ENCODE measurements at places on chromosomes 11 and 22.

GRCh38 chr11:2507212-2507901, 62.5 kb downstream of the KCNQ1 start:
- ATAC-seq = no peak

GRCh38 chr11:78869293-78869692, 294.6 kb upstream of the NARS2 start:
- ATAC-seq = no peak

DNA sequence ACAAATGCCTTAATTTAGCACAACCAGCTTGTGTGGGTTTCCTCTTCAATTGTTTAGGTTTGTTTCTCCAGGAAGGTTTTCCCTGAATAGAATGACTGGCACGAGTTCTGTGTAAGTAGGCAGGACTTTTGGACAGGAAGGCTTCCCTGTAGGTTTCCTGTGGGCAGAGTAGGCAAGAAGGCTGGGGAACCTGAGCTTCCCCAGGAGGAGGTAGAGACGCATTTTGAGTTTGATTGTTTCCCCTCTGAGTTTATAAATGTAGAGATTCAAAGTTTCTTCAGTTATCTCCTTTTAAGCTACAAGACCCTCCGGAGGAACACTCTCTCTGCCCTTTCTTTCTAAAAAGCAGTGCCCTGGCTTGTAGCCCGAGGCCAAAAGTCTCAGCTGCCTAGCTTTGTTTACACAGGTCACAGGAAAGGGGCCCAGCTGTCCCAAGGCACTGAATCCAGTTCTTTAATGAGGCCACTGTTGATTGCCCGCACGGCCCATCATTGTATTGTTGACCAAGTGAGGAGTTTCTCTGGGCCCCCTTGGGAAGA, 66.6 kb upstream of the RDX start:
- ATAC-seq = no peak

GRCh38 chr11:81033779-81034540, 1593.1 kb upstream of the TENM4 start:
- no peak for ATAC-seq

DNA sequence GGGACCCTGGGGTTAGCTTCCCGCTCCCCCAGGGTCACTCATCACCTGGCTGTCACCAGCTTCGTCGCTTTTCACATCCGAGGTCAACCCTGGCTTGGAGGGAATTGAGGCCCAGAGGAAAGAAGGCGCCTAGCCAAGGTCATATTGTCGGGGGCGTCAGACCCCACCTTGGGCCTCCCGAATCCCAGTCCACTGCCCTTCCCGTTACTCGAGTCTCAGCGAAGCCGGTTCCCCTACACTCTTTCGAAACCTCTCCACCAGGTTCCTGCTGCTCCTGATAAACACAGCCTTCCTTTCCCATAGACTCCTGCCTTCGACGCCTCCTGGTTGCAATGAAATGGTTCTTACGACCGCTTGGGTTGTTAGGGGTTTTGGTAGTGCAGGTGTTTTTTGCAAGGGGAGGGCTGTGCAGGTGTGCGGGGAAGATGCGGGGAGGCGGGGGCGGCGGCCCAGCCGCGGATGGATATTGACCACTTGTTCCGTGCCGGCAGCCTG, 642 bp downstream of the NAA40 start:
- ATAC-seq = no peak

- no peak for ATAC-seq
These were observed 45.9 kb upstream of the PPP6R3 start for GRCh38 chr11:68414496-68415221.

DNA sequence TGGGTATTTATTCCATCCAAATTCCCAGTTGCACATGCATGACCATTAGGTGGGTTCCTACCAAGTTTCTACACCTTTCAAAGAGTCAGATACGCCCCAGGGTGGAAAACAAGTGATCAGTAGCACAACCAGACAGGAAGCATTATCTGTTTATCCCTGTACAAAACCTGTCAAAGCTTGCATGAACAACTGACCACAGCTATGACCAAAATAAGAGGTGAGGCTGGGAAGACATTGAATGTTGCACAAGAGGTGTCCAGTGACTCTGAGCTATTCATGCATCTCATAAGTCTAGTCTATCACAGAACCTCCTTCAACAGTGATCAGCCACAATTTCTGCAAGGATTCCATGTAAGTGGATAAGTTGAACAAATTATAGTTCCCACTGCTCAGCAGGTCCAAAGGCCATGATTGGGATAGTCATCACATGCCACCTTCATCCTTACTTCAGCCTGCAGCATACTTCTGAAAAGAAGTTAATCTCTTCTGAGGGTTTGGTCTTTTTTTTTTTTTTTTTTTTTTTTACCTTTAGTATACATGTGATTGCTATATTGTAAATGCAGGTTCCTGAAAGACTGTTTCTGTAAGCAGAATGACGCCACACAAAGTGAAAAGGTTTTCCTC, 28.0 kb upstream of the TMEM45B start:
- ATAC-seq = no peak

GRCh38 chr22:29481265-29482000, 1.4 kb downstream of the NEFH start:
- ATAC-seq = no peak

DNA sequence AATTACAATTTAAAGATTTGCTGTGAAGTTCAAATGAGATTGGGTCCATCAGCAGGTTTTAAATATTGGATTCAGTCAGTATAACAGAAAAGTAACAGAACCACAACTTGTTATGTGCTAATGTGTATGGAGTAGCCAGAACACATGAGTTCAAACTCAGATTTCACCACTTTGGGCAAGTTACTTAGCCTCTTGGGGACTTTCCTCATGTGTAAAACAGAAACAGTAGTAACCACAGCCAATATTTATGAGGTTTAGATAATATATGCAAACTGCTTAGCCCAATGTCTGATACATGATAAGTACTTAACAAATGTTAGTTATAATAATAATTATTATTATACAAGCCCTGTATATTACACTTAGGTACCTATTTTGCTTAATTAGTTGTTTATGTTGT, 21.8 kb upstream of the SLC5A12 start:
- no peak for ATAC-seq

- ATAC-seq = no peak
These were observed 30.2 kb downstream of the SLC1A2 start for GRCh38 chr11:35389112-35389511.

DNA sequence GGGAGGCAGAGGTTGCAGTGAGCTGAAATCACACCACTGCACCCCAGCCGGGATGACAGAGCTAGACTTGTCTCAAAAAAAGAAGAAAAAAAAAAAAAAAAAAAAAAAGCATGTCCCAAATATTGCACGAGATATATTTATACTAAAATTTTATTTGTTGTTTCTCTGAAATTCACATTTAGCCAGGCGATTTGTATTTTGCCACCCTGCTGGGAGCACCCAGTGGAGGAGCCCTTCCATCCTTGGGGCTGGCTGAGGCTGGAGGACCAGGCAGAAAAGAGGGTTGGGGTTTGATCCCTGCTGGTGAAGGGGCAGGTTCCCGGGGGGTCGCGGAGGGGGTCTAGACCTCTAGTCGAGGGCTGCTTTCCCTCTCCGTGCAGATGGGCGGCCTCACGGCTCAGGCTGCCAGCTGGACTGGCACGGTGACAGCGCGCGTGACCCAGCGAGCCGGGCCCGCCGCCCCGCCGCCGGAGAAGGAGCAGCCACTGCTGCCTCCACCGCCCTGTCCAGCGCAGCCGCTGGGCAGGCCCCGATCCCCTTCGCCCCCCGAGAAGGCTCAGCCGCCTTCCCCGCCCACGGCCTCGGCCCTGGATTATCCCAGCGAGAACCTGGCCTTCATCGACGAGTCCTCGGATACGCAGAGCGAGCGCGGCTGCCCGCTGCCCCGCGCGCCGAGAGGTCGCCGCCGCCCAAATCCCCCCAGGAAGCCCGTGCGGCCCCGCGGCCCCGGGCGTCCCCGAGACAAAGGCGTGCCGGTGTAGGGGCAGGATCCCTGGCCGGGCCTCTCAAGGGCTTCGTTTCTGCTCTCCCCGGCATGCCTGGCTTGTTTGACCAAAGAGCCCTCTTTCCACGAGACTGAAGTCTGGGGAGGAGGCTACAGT, 952 bp upstream of the CATSPERZ start:
- peak; percentile 68 for ATAC-seq

- peak; percentile 79 for ATAC-seq
These were observed 50.0 kb upstream of the POU2AF1 start for GRCh38 chr11:111429066-111429506.

- no peak for ATAC-seq
These were observed 427.9 kb upstream of the DDI1 start for GRCh38 chr11:103608566-103608965.

GRCh38 chr22:36595154-36595553, 66.2 kb upstream of the EIF3D start:
- ATAC-seq = no peak

- ATAC-seq = no peak
These were observed 7.9 kb downstream of the TMEM258 start for GRCh38 chr11:61784506-61784805.

DNA sequence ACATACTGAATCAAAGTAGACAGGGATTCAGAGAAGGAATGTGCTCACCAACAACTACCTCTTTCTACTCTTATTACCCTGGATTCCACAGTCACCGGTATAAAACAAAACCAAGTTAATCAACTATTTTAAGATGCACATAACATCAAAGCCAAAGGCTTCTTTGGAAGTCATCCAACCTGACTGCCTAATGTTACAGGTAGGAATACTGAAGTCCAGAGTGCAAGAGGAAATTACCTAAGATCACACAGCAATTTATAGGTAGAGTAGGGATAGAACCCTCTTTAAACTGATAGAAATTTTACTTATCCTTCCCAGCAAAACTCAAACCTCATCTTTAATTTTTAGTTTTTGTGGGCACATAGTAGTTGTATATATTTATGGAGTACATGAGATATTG, 76.3 kb downstream of the PAK1 start:
- no peak for ATAC-seq

DNA sequence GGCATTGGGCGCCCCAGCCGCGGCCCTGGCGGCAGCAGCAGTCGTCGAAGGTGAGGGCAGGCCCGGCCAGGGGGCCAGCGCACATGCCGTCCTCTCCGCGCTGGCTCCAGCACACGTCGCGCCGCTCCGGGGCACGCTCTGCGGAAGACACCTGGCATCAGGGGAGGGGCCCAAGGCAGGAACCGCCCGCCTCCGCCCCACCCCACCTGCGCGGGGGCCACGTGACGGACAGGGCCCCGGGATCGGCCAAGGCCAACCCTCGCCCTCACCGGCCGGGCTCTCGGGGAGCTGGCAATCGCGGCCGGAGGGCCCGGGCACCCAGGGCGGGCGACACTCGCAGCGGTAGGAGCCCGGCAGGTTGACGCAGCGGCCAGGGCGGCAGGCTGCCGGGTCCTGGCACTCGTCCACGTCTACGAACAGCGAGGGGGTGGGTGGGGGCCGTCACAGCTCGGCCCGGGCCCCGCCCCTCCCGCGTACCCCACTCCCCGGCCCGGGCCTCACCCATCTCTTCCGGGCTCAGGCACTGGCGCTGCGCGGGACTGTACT, 14.9 kb downstream of the SCYL1 start:
- no peak for ATAC-seq

- ATAC-seq = no peak
These were observed 27.3 kb downstream of the INCENP start for GRCh38 chr11:62150887-62151736.

DNA sequence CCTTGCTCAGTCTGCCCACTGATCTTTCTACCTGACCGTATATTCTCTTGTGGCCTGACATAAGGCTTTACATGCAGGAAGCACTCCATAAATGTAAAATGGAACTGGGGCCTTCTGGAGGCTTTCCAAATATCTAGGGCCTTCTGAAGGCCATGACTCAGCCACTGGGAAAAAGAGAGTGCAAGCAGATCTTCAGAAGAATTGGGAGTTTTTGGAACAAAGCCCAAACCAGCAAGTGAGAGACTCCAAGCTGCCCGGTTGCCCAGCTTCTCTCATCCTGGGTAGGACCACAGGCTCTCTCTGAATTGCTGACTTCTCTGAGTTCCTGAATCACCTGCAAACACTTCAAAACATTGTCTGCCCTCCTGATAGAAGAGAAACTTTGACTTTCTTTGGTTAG, 107.9 kb upstream of the BMAL1 start:
- no peak for ATAC-seq

GRCh38 chr11:122653916-122654585, 1.5 kb upstream of the UBASH3B start:
- ATAC-seq = no peak

- no peak for ATAC-seq
These were observed 13.1 kb downstream of the OR5AK2 start for GRCh38 chr11:57001674-57002401.

DNA sequence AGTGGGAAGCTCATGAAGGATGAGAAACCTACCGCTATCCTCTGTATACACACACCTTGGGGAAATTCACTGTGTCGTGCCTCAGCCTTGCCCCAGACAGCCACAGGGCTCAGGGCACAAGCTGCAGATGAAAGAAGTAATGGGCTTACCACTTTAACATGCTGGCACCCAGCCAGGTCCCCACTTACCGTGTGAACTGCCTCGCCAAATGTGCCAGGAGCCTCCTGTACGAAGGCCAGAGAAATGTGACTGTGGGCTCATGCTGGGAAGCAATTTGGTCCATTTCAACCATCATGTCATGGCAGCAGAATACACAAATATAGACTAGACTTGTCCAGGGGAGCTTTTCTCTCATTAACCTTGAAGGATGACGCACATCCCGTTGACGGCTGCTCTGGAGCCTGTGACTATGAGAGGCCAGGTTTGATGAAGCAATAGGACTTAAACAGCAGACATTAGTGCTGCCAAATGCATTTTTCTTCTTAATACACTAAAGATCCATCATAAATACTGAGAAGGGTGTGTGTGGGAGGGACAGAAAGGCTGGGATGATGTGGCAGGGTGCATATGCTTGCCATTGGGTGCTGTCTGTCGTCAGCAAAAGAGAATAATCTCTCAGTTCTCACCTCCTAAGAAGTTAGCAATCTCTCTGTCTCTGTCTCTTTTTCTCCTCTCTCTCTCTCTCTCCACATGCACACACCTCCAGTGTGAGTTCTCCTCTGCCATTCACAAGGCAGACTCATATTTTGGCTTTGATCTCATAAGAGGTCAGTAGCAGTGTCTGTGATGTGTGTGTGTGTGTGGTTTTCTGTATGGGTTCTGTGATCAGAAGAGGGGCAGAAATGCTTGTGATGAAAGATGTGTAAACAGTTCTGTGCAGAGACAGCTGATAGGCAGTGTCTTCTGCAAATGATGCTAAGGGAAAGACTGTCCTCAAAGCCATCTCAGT, 142.4 kb downstream of the KIRREL3 start:
- no peak for ATAC-seq

DNA sequence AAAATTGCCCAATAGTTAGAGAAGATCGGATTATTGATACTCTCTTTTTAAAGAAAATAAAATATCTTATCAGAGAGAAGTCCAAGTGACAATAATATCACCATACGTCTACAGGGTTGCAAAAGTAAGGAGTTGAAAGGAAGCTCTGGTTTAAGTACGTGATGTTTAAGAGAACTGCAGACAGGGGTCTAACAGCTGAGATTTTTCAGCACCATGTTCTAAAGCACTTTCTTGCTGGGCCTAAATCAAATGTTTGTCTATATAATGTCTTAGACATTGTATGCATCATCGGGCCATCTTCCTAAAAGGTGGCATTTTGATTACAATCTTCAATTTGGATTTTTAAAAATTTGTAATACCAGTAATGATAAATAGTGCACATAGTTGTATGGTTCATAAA, 133.3 kb downstream of the RRAS2 start:
- ATAC-seq = no peak

- ATAC-seq = no peak
These were observed 23.3 kb downstream of the BCR start for GRCh38 chr22:23203452-23204124.
